ENCODE measurements at places on chromosomes 6 and 20. TPM values are rescaled to one million over a fixed set of nuclear protein-coding genes. Genes with fewer than 3 reads are reported as not detected.

Gene TMEM74B
- not detected for total RNA-seq

Gene CGAS
- 0.42 TPM for total RNA-seq

Gene SPAG4
- 64.2 TPM for total RNA-seq

Gene GTSF1L
- total RNA-seq = 4.0 TPM

Gene PRSS35
- total RNA-seq = not detected

Gene CRYBG1
- 79.2 TPM for total RNA-seq

DNA sequence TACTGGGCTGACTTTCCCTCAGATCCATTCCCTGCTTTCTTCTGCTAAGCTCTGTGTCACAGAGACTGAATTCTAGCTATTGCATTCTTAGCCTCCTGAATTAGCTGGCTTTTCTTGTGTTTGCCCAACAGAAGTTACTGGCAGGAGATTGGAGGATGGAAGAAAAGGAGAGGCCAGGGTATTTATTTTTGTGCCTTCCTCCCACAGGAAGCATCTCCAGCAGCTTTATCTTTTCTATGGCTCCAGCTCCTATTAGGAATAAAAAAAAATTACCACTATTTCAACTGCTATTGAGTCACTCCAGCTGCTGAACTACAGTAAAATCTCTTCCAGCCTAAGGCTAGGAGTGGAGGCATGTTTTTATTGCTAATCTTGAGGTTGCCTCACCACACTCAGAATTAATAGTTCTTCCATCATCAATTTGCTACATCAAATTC lies 492.4 kb downstream of the RFPL4B start:
- no peak for DNase-seq

DNA sequence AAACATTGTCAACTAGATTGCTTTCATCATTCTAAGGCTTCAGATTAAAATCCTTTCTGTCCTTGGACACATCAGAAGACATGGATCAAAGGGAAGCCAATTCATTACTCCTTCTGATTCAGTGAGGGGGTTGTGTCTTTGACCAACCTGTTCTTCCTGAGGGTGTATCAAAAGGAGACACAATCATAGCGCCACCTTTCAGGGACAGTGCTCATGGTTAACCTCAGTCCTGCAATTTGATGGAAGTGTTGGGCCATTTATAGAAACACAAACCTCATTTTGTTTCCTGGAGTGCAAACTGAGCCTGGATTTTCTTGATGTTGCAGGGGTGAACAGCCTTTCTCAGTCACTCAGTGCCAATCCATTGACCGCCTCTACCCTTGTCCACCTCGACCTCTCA lies 163.9 kb upstream of the SCGN start:
- DNase-seq = no peak

DNA sequence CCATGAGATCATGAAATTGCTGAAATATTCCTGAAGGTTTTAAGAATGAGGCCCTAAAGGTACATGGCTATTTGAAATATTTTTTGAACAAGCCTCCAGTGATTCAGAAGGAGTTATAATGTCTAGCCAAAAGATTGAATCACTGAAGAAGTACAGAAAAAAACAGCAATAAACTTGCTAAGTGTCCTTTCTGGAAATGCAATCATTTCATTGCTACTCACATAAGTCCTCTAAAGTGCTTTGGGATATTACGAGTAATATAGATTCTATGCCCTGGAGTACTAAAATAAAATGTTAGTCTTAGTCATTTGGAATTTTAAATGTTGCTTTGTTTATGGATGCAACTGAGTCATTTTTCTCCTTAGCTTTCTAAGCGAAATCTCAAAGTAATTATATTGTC lies 32.7 kb downstream of the CENPW start:
- no peak for DNase-seq

GRCh38 chr6:89750338-89750737 lies 69.3 kb downstream of the MDN1 start:
- DNase-seq = no peak

- DNase-seq = no peak
Observed at GRCh38 chr6:167990016-167990945, 7.2 kb upstream of the KIF25 start.

DNA sequence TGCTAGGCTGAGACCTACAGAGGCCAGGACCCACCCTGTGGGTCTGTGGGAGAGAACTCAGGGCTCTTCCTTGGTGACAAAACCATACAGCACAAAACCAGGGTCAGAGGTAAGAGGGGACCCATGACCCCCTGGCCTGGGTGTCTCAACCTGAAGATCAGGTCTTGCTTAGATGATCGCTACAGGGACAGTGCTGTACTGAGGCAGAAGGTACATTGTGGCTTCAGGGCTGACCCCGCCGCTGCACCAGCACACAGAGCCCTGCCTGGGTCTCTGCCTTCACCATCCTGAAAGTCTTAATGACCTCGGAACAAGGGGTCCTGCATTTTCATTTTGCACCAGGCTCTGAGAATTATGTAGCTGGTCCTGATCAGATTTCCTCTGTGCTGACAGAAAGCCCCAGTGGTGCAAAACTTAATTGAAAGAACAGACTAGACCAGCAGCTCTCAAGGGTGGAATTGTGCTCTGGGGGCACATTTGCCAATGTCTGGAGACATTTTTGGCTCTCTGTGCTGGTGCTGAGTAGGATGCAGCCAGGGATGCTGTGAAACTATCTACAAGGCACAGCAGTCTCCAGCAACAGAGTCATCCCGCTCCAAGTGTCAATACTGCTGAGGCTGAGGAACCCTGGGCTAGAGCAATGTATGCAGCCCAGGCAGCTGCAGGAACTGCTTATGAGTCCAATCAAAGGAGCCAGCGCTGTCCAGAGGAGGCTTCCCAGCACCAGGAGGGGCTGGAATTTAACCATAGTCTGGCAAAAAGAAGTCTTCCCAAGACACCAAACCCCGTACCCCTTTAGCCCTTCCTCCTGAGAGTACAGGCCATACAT lies 254.9 kb downstream of the ERMARD start:
- no peak for DNase-seq

GRCh38 chr6:159808647-159809046 lies 8.6 kb downstream of the PNLDC1 start:
- DNase-seq = no peak

DNA sequence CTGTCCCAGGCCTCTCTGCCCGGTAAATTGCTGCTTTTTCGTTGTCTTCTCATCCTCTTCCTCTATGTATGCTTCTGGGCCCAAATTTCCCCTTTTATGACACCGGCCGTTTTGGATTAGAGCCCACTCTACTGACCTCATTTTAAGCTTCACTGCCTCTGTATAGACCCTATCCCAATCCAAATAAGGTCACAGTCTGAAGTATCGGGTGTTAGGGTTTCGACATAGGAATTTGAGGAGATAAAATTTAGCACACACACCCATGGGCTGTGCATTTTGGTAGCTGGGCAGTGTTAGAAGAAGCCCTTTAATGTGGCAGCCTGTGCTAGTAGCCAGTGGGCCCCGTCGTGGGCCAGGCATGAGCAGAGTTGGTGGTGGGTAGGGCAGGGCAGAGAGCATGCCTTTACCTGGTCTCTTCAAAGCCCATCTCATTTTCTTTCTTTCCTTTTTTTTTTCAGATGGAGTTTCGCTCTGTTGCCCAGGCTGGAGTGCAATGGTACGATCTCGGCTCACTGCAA lies 27.9 kb upstream of the EZR start:
- no peak for DNase-seq

DNA sequence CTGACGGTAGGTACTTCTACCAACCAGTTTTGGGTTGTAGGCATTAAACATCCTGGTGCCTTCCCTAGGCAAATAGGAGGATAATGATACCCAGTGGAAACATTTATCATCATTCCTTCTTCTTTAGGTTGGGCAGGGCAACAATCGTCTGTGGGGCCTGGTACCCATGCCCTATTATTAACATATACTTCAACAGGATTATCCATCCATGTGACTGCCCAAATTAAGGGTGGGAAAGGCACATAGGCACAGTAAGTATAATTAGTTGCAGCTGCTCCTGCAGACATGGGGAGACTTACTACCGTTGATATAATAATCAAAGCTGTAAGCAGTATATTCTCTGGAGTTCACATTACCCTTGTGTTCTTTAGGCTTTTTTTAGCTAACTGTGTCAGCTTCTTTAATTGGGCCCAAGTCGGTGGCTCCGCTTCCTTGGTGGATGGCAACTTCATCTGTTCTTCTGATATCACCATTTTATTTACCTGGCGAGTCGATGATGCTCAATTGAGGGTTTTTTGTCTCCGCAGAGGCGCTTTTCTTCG lies 16.8 kb downstream of the RPL7L1 start:
- no peak for DNase-seq

- no peak for DNase-seq
Observed at GRCh38 chr6:125930765-125931418, 25.7 kb upstream of the HINT3 start.

- peak; percentile 80 for DNase-seq
Observed at GRCh38 chr6:137233911-137234863, 15.0 kb upstream of the IFNGR1 start.

All from OCI-LY7 (cell line).